ENCODE measurements at places on chromosomes 1 and 21. TPM values are rescaled to one million over a fixed set of nuclear protein-coding genes. Genes with fewer than 3 reads are reported as not detected.
A peak's percentile ranks its signal among the peaks of the same experiment; 100 is the strongest.

GRCh38 chr1:225430301-225430700 is 2.5 kb upstream of the LBR start:
- DNase-seq = no peak
- no peak overlapping the region for H3K4me3 ChIP-seq
- no peak overlapping the region for H3K27ac ChIP-seq
- no peaks in the 10 kb centered on the region for H3K27me3 ChIP-seq
- H3K4me1 ChIP-seq = peaks cover 25% of the 10 kb centered on the region
- no peaks in the 10 kb centered on the region for H3K36me3 ChIP-seq

DNA sequence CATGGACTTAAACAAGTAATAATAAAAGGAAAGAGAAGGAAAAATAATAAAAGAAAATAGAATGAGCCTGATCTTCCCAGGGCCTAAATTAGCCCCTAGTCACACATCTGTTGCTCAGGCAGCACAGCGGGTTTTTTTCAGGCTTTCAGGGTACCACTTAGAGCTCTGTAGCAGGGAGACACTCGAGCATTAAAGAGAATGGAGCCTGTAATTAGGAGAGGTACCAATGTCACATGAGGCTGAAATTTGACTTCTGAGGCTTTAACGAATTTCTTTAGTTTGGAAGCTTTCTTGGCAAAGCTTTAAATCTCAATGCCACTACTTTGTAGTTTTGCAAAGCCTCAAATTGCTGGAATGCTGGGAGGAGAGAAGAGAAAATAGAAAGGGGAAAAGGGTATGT is 116.3 kb downstream of the AK5 start:
- no peaks in the 10 kb centered on the region for H3K36me3 ChIP-seq
- H3K27ac ChIP-seq = no peak overlapping the region
- H3K27me3 ChIP-seq = peaks cover 3% of the 10 kb centered on the region

DNA sequence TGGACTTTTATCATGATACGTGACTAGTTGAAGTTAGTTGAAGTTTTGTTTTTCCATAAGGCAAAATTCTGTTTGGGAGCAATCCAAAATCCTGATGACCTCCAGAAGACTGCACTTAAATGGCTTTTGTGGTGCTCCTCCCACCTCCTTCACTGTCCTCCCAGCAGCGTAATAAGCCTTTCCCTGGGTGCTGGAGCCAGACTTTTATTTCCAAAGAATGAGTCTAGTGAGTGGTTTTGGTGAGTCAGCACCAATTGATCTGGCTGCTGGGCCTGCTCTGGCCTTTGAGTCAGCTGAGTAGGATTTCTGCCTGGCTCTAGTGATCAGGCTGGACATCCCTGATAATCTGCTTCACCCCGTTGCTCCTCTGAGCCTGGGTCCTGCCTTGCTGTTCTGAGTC is 21.7 kb upstream of the KCND3 start:
- H3K4me1 ChIP-seq = no peaks in the 10 kb centered on the region
- no peak overlapping the region for H3K27ac ChIP-seq
- DNase-seq = no peak
- no peaks in the 10 kb centered on the region for H3K36me3 ChIP-seq
- H3K27me3 ChIP-seq = no peaks in the 10 kb centered on the region
- no peak overlapping the region for H3K4me3 ChIP-seq

Gene SPATA46
- total RNA-seq = not detected

DNA sequence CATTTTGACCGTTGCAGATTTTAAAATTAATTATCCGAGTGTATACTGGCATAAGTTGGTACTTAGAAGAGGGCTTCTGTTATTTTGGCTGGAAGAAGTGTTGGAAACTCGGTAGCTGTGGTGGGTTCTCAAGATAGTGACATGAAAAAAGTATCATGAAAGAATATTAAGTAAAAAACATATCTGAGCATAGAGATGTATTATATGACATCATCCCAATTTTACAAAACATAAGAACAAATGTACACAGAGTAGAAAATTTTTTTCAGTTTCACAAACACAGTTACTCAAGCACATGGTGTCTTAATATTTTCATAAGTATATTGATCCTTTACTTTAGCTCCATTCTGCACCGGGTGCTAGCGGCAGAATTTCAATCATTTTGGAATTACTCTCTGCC is 684 bp downstream of the IFI16 start:
- H3K27ac ChIP-seq = peak overlapping the region; percentile 87
- H3K4me3 ChIP-seq = peak overlapping the region; percentile 100
- H3K4me1 ChIP-seq = peaks cover 41% of the 10 kb centered on the region
- peak; percentile 11 for DNase-seq

Gene TP73
- total RNA-seq = not detected

Gene TPTE
- not detected for total RNA-seq

DNA sequence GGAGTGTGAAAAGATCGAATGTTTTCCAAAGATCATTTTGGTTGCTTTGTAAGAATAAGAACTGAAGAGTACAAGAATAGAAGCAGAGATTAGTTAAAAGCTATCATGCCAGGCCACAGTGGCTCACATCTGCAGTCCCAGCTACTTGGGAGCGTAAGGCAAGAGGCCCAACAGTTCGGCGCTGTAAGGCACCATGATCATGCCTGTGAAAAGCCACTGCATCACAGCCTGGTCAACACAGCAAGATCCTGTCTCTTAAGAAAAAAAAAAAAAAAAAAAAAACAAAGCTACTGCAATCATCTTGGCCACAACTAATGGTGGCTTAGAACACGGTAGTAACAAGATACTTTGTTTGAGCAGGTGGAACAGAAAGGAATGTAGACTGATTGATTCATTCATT is 116.2 kb downstream of the EIF4G3 start:
- H3K27ac ChIP-seq = no peak overlapping the region
- no peaks in the 10 kb centered on the region for H3K27me3 ChIP-seq
- no peak overlapping the region for H3K4me3 ChIP-seq
- H3K36me3 ChIP-seq = no peaks in the 10 kb centered on the region

Gene F13B
- total RNA-seq = not detected

Gene CD1B
- not detected for total RNA-seq

Measured in CD4-positive, CD25-positive, alpha-beta regulatory T cell (primary cell).